ENCODE measurements at places on chromosomes 2 and 18.

DNA sequence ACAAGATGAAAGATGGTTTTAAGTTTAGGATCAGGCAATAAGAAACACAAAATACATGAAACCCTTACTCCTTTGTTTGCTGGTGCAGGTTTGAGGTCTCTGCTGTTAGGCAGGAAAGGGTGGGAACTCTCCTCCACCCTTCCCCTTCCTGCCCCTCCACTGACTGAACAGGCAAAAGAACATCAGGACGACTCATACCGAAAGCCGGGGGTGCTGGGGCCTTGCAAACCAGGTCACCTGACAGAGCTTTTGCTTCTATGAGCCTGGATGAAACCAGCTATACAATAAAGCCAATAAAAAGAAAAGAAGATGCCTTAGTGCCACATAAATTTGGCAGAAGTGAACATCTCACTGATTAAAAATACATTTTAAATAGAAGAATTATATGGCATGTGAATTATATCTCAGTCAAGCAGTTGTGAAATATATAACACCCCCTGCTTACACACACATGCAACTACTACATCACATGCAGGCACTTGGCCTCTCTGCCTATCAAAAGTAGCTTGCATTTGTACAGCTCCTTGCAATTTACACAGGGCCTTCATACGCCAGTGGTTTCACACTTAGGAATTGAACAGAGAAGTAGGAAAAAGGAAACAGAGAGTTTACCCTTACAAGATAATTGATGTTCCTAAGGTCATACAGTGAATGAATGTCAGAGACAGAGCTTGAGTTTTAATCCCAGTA is 215.1 kb upstream of the TRIB2 start:
- DNase-seq = peak; percentile 53

- no peak for DNase-seq
These were observed 62.1 kb downstream of the DIPK1C start for GRCh38 chr18:74395006-74395405.

GRCh38 chr2:53652131-53652530 is 115.5 kb upstream of the CHAC2 start:
- DNase-seq = no peak

- no peak for DNase-seq
These were observed 38.0 kb downstream of the CABYR start for GRCh38 chr18:24176727-24177416.

- peak; percentile 20 for DNase-seq
These were observed 511 bp upstream of the ANKMY1 start for GRCh38 chr2:240558236-240558761.

- DNase-seq = no peak
These were observed 239.1 kb upstream of the EPAS1 start for GRCh38 chr2:46058140-46058539.

DNA sequence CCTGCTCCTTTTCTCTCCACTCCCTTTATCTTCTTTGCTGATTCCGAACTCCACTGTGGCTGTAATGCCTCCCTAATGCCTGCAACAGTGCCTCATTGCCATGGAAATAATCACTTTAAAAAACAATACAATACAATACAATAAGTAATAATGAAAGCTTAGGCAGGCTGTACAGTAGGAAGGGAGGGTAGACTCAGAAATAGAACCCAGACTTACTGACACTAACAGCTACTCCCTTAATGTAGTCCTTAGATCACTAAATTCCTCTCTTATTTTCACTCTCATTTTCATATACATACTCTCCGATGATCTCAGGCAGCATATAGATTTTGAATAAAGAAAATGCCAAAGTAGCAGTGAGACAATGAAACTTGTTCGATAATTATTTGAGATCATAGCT is 70.2 kb downstream of the DLGAP1 start:
- DNase-seq = no peak

DNA sequence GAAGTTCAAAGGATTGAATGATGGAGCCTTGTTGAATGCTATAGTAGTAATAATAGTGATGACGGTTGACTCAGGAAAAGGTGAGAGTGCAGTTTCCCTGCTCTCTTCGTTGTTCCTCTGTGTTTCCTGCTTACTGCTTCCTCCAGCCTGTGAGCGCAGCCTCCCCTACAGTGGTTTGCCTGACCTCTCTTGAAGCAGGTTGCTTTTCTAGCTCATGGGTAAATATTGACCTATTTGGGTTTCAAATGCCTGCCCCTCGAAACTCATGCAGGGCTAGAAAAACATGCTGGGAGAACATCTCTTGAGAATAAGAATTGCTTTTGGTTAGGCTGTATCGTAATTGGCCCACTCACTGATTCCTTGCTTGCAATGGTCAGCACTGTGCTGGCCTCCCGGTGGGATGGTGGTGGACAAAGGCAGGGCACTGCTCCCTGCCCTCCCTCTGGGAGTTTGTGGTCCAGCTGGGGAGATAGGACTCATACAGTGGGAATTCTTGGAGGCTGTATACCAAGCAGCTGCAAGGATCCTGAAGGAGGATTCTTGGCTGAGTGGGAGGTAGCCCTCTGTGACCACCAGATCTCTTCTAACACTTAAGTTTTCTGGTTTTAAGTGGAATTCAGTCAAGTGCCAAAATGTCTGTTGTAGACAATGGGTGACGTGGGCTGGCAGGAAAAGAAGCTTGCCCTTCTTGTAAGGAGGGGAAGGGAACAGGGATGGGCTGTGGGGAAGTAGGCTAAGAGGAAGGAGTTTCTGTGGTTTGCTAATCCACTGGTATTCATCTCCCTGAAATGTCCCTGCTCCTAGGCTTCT is 5.4 kb upstream of the RNF181 start:
- DNase-seq = no peak

- peak; percentile 24 for DNase-seq
These were observed 175.7 kb downstream of the SOCS6 start for GRCh38 chr18:70464343-70465114.
